ENCODE measurements at places on chromosomes 3 and 15.

GRCh38 chr15:77749236-77749997 lies 116.7 kb upstream of the LINGO1 start:
- no peak for DNase-seq

- DNase-seq: no peak
These were observed 21.5 kb downstream of the THOC7 start for GRCh38 chr3:63842127-63842526.

DNA sequence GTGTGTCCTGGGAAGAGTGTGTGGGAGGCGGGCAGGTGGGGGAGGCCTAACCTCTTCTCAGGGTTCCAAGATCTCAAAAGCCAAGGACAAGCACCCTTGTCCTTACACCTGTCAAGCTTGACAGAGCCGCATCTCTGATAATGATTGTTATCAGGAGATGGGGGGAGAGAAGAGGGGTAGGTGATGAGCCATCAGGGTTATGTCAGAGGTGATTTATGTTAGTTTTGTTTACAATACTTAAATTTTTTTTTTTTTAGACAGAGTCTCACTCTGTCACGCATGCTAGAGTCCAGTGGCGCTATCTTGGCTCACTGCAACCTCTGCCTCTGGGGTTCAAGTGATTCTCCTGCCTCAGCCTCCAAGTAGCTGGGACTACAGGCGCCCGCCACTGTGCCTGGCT lies 7.4 kb upstream of the NCBP2 start:
- no peak for DNase-seq

- DNase-seq: no peak
These were observed 100.3 kb upstream of the LIPC start for GRCh38 chr15:58331560-58331912.

- no peak for DNase-seq
These were observed 71.9 kb upstream of the SLC6A11 start for GRCh38 chr3:10744098-10744465.

- no peak for DNase-seq
These were observed 20.2 kb upstream of the DAPK2 start for GRCh38 chr15:64066451-64066850.

DNA sequence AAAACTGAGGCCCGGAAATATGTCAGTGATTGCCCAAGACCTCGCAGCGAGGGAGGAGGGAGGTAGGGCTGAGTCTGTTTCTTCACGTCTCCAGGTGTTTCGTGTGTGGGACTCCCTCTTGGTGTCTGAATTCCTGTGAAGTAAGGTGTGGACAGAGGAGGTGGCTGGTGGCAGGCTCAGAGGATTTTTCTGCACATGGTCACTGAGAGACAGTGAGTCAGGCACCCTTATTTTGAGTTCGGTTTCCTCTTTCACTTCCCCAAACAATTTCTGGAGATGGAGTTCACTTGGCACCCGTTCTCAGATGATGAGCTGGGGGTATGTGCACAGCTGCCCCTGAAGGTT lies 46.3 kb upstream of the VPS8 start:
- peak; percentile 44 for DNase-seq
